Stimulated activated effector memory CD8-positive, alpha-beta T cell treated with anti-CD3 and anti-CD28 coated beads, Interleukin-12 subunit alpha, Interleukin-12 subunit beta, amount 100 ng/mL, for 72 hours (primary cell): ENCODE measurements at places on chromosomes 6 and 20.

- DNase-seq = no peak
These were observed 180.3 kb downstream of the ANKRD60 start for GRCh38 chr20:58048096-58048702.

DNA sequence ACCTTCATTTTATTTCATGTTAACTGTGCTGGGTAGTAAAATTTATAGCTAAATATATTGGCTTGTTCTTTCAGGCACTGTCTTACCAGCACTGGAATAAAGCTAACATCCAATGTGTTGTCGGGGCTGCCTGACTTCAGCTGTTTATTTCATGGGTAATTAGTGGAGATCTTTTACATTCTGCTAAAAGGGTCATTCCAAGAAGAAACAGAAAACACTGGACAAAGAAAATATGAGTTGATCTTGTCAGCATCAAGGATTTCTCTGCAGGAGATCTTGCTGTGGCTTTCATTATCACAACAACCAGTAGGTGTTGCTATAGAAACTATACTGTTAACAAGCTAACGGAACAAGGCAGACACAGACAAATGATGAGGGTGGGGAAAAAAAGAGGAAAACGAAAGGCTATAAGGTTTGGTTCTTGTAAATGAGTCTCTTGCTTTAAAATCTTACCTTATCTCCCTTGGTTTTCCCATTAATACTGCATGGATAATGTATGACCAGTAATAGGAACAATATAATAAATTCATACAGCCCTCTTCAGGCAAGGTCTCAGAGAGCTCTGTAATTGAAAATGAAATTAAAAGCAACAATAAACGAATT, 206.8 kb downstream of the SIM1 start:
- no peak for DNase-seq

DNA sequence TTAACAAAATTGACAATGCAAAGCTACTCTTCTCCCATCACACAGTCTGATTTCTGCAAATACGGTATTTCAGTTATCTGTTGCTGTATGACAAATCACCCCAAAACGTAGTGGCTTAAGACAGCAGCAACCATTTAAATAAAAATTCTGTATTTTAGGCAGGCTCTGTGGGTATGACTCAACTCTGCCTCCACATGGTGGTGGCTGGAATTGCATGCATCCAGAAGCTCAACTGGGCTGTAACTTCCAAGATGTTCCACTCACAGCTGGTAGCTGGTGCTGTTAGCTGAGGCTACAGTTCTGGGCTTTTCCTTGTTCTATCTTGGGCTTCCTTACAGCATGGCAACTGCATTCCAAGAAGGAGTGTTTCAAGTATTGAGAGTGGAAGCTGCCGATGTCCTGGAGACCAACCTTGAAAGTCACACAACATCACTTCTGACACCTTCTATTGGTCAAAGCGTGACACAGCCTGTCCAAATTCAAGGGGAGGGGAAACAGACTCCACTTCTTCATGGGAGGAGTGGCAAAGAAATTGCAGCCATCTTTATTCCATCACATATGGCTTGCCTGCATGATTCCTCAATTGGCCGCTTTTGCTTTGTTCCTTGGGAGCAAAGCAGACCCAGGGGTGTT, 39.7 kb upstream of the TULP1 start:
- peak; percentile 85 for DNase-seq

DNA sequence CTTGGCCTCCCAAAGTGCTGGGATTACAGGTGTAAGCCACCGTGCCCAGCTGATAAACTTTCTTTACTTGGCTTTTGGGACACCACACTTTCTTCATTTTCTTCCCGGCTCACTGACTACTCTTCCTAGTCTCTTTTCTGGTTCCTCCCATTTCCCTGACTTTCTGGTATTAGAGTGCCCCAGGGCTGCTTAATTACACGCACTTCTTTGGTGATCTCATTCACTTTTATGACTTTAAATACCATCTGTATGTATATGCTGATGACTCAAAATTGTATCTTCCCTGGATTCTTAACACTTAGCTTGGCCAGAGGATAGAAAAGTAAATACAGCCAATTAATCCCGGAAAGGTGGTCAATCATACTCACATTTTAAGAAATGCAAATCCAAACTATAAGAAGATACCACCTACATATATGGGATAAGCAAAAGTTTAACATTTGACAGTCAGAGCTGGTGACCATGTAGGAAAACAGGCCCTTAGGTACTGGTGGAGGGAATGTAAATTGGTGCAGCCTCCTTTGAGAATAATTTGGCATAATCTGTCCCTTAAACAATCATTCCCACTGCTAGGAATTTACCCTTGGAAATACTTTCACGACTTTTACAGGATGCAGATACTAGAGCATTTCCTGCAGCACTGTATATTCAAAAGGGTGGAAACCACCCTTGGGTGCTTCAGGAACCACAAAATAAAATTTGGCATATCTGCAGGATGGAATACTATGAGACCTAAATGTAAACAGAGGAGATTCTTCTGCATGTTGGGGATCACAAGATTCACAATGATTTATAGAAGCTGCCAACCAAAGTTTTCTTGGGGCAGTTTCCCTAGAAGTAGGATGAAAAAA, 9.4 kb upstream of the NANP start:
- DNase-seq = no peak

DNA sequence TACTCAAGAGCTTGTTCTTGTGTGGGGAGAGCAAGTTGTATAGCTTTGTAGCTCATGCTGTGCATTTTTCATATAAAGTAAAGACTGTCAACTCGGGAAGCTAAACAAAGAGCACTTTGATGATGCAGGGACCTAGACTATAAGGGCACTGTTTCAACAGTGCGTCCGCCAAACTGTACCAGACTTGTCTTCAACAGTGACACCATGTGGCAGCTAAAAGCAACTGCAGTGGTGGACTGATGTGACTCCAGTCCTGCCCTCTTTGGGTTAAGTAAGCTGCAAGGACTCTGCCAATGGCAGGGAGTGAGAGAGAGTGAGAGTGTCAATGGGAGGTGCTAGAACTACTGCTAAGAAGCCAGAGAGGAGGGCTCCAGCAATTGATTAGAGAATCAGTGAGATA, 48.1 kb upstream of the MC3R start:
- DNase-seq = no peak
